ENCODE measurements at places on chromosomes 4 and X. TPM values are rescaled to one million over a fixed set of nuclear protein-coding genes. Genes with fewer than 3 reads are reported as not detected.

DNA sequence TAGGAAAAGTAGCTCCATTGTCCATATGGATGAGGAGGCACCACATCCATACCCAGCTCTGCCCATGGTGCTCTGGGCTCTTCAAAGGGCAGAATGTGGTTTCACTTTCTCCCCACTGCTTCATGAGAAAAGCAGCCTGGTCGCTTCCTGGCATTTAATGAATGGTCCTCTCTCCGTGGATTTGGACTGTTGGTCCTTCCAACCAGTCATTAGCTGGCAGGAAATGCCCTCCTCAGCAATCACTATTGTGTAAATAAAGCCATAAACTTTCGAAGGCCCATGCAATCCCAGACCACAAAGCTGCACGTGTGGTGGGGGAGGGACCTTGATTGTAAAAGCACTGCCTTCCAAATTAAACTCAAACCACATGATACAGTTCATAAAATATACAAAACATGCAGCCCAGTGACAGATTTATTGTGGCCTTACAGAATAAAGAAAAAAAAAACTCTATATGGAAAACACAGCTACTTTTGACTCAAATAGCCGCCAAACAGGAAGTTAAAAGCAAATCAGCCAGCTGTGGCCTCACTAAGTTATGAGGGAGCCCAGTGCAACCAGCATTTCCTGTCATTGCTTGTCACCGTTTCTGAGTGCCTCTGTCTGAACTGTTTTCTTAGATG, 8.1 kb downstream of the MBNL3 start:
- peak; percentile 58 for DNase-seq

DNA sequence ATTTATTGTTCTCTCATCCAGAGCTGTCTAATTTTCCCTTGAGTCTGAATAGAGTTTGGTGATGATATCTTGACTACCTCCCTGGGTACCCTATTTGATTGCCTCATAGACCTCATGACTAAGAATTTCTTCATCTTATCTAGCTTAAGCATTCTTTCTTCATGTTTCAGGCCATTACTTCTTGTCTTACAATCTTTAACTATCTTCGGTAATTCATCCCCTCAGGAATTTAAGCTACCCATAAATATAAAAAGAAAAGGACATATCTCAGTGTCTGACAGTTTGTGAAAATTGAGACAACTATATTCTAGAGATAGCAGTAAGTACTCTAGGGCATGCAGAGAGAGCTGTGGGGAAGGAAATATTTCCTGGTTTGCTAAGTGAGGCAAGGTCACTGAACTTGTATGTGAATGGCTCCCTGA, 466.1 kb upstream of the GRID2 start:
- no peak for DNase-seq

Gene RASSF6
- total RNA-seq = not detected

DNA sequence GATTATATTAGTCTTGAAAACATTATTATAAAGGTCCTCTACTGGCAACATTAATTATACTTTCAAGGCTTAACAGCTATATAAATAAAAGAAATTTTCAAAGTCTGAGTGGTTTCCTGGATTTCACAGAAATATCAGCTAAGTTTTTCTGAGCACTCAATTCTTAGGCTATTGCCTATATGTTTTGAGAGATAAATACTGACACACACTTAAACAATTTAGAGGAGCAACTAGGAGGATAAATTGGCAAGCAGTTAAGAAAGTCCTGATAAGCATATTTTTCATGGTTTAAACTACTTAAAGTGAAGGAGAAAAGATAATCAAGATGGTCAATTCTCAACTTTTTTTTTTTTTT, 2.7 kb upstream of the MGARP start:
- DNase-seq = peak; percentile 31

- DNase-seq = peak; percentile 13
These were observed at the start of gene ATOH1 for GRCh38 chr4:93828332-93828994. Gene ATOH1, plus strand, starts transcription at chr4:93828753. Its CDS starts 174 bp downstream, at chr4:93828927.

DNA sequence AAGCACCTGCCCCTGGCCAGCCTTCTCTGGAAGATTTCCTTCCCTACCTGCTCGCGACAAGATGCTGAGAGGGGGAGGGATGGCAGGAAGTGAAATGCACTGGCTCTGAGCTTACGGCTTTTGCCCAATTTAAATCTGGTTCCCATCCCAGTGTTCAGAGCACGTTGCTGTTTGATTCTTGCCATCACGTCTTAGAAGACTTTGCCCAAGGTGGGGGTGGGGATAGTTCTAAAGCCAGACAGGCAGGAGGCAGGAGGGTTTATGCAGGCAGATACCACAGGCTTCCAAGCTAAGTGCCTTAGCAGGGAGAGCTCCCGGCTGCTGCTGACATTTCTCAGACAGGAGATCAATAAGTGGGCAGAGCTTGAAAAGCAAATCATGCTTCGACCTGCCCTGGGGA, 393.9 kb downstream of the MID1IP1 start:
- no peak for DNase-seq

Gene SULT1B1
- 2.6 TPM for total RNA-seq

- peak; percentile 31 for DNase-seq
These were observed 37.4 kb upstream of the SLC10A4 start for GRCh38 chr4:48445704-48446103.

DNA sequence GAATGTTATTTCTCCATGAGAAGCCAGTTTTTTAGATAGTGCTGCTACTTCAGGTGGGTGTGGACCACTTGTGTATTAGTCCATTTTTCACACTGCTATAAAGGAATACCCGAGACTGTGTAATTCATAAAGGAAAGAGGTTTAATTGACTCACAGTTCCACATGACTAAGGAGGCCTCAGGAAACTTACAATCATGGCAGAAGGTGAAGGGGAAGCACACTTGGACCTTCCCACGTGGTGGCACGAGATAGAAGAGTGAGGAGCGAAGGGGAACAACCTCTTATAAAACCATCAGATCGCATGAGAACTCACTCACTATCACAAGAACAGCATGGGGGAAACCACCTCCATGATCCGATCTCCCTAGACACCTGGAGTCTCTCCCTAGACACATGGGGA, 3.4 kb upstream of the PPID start:
- DNase-seq = no peak

Gene POF1B
- total RNA-seq = not detected

DNA sequence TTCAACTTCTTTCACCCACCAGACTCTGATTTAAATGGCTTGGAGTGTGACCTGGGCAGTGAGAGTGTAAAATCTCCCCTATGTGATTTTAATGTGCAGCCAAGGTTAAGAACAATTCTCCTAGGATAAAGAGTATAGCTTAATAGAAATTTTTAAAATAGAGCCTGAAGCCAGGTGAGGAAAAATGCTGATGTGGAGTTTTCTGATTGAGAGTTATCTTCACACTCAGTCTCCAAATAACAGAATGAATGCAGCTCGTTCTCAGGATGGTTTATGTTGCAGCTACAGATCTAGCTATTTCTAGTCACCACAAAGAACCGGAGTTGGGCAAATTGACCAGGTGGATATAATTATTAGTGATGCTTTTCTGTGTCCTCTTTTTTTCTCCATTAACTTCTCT, 70.7 kb downstream of the MOSPD2 start:
- no peak for DNase-seq

Gene SORBS2
- total RNA-seq = 0.32 TPM

Gene GSX2
- not detected for total RNA-seq

- DNase-seq = no peak
These were observed 891 bp downstream of the XK start for GRCh38 chrX:37686369-37686995.

DNA sequence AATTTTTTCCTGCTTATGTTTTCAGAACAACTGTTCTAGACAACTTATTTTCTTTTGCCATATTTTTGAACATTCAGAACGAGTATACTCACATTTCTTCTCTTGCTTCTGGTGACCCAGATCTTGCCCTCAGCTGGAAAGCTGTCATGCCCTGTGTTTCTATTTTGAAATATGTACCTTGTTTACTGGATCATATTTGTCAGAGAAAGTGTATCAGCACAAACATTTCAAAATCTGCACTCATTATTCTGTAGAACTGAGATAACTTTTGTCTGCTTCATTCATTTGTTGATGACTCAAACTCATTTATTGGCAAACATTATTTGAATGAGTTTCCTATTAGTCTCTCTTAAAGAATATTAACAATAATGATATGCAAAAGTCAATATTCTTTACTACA, 46.2 kb upstream of the FAM9A start:
- peak; percentile 18 for DNase-seq

DNA sequence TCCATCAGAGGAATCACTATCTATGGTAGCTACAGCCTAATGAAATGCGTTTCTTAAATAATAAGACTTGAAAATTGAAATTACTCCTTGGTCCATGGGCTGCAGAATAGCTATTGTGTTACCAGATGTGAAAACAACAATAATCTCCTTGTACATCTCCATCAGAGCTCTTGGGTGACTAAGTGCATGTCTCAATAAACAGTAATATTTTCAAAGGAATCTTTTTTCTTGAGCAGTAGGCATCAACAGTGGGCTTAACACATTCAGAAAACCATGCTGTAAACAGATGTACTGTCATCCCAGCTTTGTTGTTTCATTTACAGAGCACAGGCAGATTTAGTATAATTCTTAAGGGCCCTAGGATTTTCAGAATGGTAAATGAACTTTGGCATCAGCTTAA, 67.3 kb downstream of the GLUD2 start:
- no peak for DNase-seq

Gene GEMIN8
- total RNA-seq = 13.4 TPM

- DNase-seq = no peak
These were observed 582.0 kb downstream of the SPRY1 start for GRCh38 chr4:123978637-123979036.

Gene XG
- total RNA-seq = 16.3 TPM
